ENCODE measurements at places on chromosomes 2 and 18.

GRCh38 chr2:237154082-237154638 lies 68.5 kb downstream of the COPS8 start:
- DNase-seq: no peak

DNA sequence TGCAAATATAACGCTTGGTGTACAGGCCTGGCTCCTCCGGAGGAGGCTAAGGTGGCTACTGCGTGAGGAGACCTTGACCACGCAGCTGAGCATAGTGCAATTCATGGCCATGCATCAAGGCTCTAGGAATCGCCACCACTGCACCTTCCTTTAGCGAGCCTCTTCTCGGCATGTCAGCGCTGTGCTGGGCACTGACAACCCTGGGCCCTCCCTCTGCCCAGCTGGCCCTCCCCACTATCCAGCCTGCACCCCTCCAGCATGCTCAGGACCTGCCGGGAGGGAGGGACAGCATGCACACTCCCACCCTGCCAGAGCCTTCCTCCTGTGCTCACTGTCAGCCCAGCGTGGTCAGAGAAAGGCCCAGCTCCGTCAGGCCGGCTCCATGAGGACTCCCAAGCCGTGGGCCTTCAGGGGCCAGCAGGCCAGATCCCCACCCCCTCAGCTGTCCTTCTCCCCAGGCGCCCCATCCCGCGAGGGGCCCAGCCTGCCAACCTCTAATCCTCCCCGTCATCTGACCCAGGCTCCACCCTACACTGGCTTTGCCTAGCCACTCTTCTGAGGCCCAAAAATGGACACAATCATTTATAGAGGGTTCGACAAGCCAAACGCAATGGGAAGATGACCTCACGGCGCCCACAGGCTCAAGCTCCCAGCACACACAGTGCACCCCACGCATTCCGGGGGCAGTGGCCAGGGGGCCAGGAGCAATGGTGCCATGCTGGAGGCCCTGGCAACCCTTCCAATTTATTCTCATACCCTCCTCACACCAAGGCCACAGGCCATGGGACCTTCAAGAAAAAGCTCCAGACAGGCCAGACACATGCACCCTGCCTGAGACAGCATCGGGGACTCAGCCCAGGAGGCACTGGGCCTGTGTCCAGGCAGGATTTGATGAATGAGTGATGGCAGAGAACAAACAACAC lies 3.5 kb downstream of the BIN1 start:
- no peak for DNase-seq

- DNase-seq: no peak
Measured at GRCh38 chr18:75896865-75897264, 469.4 kb upstream of the SMIM21 start.

GRCh38 chr2:88596141-88596830 lies 31.0 kb downstream of the EIF2AK3 start:
- no peak for DNase-seq

DNA sequence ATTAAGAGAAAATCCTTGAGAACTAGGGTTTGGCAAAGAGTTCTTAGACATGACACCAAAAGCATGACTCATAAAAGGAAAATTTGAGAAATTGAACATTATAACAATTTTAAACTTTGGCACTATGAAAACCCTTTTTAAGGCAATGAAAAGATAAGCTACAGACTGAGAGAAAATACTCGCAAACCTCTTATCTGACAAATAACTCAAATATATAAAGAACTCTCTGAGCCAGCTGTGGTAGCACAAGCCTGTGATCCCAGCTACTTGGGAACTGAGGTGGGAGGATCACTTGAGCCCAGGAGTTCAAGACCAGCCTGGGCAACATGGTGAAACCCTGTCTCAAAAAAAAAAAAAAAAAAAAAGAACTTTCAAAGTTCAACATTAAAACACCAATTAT lies 70.5 kb downstream of the FAM168B start:
- no peak for DNase-seq

GRCh38 chr2:239954166-239955086 lies 70.7 kb downstream of the NDUFA10 start:
- DNase-seq: no peak
